ENCODE measurements at places on chromosomes 11 and 22. TPM values are rescaled to one million over a fixed set of nuclear protein-coding genes. Genes with fewer than 3 reads are reported as not detected.

Gene OR2D2
- total RNA-seq, result not detected

Gene TAGLN
- total RNA-seq, result 6.2 TPM

Gene UBQLN3
- total RNA-seq, result 0.17 TPM

Gene CSRP3
- total RNA-seq, result not detected

Gene CLDN5
- not detected for total RNA-seq

Gene APOL3
- total RNA-seq, result 146 TPM

Gene ANO1
- not detected for total RNA-seq

Gene FADS1
- total RNA-seq, result 54.7 TPM

Gene SLC22A25
- total RNA-seq, result not detected

Gene MYH9
- 803 TPM for total RNA-seq

Gene HOATZ
- not detected for total RNA-seq

Data from activated naive CD8-positive, alpha-beta T cell treated with anti-CD3 and anti-CD28 coated beads, Interleukin-2, amount 10 ng/mL, durations not matched to agents 7 days and 5 days (primary cell).